ENCODE measurements at places on chromosomes 2 and 18.

DNA sequence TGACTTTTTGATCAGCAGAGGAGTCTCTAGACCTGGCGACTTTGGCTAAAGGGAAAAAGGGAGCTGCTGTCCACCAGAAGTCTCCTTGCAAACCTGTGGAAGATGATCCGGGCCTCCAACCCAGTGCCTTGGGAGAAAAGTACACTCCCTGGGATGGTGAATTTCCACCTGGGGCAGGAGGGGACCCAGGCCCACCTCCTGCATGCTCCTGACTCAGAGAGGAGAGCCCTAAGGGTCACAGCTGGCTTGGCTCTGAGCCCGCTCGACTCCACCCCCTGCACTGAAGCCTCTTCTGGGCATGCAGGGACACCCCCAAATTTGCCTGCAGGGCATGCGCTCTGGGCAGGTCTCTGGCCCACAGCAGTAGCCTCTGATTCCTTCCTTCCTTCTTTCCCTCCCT, 66.5 kb downstream of the PDCL3 start:
- no peak for DNase-seq

- peak; percentile 77 for DNase-seq
Observed at GRCh38 chr2:231300020-231300721, 95.3 kb upstream of the B3GNT7 start.

DNA sequence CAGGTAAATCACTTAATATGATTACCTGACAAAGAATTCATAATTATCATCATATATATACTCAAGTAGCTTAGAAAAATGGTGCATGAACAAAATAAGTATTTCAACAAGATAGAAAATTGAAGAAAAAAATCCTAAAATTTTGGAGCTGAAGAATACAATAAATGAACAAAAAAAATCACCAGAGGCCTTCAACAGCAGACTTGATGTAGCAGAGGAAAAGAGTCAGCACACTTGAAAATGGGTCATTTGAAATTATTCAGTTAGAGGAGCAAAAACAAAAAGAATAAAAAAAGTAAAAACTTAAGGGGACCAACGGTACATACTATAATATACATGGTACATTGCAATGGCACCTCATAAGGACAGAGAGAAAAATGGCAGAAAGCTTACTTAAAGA, 40.2 kb upstream of the CD226 start:
- no peak for DNase-seq

DNA sequence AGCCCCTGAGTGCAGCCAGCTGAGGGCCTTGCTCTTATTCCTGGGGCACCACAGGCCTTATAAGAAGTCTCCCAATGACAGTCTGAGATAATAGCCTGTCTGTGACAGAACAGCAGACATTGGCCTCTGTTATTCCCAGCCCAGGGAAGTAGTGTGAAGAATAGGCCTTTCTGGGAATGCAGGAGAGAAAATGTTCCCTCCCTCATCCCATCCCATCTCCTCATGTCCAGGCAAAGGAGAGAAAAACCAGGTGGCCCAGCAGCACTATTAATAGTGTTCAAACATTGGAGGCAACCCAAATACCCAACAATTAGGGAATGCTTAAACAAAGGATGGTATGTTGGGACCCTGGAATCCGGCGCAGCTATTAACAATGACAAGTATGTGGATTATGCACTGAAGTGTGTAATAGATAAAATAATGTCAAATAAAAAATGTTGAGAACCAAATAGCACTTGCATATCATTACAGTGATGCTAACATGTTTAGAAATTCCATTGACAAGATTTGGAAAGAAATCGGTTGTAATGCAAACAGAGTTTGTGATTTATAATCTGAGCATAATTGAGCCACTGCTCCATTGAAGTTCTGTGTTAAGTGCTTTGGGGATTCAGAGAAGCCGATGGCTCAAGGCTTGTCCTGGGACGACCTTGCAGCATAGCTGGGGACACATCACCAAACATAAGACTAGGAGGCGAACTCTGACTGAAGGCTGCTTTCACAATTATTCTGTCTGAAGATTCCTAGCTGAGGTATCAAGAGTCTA, 69.3 kb downstream of the LBH start:
- peak; percentile 20 for DNase-seq

DNA sequence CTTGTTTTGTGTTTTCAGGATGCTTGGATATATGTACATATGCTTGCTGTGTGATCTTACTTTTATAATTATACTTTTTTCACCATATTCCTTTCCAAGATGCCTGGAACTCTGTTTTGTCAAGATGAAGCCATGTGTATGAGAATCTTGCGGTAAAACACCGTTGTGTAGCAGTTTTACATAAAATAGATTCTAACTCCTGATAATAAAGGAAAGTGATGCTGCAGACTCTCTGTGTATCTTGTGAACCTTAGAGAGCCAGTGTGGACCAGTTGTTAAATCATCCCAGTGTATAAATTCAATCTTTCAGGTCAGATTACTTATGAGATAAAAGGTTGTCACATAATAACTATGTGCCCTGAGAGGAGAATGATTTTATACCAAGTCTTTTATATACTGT, 12.5 kb upstream of the ITGA4 start:
- no peak for DNase-seq

DNA sequence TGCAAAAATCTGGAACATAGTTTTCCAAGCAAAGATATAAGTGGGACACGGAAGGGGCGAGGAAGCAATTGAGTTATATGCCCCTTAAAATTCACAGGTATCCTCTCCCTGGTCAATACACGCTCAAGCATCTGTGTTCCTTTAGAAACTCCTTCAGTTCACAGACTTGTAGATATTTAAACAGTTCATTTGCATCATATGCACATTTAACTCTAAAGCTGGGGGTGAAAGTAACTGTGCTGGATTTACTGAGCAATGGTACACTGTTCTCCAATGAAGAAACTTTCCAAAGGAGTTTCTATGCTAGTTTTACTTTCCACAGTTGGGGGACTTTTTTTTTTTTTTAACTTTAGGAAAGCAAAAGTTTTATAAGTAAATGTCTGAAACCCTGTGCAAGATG, 293.0 kb upstream of the TNP1 start:
- no peak for DNase-seq

DNA sequence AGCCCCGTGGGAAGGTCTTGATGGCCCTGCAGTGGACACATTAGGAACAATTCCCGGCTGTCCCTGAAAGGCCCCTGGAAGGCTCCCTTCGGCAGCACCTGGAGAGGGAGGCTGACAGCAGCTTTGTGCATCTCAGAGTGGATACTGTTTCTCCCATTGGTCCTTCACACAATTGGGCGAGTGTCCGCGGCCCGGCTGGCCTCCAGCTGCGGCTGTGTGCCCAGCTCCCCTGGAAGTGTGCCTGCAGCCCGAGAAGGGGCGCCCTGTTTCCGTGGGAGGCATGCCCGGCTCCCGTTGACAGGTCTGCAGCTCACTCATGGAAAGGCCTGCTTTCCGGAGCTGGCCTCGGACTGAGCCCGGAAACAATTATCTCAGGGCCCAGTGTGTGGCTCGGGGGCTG, 103.7 kb downstream of the LPIN1 start:
- no peak for DNase-seq

- no peak for DNase-seq
Observed at GRCh38 chr2:182883451-182883850, 17.0 kb upstream of the FRZB start.

DNA sequence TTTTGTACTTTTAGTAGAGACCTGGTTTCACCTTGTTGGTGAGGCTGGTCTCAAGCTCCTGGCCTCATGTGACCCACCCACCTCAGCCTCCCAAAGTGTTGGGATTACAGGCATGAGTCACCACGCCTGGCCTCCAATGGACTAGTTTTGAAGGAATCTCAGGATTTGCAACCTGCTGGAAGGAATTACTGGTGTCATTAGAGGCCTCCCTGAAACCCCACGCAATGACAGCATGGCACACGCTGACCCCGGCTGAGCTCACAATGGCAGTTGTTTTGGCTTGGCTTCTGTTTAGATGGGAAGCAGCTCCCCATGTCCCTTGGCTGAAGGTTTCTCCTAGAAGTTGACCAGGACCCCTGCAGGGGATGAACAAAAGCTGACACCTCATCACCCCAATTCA, 23.1 kb upstream of the COPS8 start:
- DNase-seq = no peak

DNA sequence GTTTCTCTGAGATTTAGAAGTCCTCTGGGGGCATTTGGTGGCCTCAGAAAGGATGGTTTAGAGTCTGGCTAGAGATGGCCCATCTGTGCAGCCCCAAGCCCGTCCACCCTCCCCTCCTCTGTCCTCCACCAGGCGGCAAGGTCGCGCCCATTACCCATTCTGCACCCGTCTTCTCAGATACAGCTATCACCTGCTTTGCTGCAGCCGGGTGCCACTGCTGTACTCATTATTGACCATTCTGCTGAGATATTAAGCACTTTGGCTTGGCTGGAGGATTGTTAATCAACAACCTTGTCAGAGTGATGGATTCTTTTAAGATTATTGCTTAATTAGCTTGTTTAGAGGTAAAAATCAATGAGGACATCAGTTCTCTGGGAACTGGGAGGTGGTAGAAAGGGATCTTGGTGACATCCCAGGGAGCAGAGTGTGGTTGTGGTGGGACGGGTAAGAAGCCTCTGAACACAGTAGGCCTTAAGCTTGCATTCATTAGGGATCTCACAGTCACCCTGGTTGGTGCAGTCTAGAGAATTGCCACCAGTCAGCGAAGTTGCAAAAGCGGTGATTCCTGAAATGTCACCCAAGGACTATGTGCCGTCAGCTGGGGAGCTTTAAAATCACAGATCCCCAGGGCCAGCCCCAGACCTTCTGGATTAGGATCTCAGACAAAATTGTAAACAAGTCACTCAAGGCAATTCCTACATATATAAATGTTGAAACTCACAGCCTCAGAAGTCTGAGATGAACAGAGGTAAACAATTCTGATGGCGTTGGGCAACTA, 90.9 kb downstream of the CAPN13 start:
- no peak for DNase-seq

DNA sequence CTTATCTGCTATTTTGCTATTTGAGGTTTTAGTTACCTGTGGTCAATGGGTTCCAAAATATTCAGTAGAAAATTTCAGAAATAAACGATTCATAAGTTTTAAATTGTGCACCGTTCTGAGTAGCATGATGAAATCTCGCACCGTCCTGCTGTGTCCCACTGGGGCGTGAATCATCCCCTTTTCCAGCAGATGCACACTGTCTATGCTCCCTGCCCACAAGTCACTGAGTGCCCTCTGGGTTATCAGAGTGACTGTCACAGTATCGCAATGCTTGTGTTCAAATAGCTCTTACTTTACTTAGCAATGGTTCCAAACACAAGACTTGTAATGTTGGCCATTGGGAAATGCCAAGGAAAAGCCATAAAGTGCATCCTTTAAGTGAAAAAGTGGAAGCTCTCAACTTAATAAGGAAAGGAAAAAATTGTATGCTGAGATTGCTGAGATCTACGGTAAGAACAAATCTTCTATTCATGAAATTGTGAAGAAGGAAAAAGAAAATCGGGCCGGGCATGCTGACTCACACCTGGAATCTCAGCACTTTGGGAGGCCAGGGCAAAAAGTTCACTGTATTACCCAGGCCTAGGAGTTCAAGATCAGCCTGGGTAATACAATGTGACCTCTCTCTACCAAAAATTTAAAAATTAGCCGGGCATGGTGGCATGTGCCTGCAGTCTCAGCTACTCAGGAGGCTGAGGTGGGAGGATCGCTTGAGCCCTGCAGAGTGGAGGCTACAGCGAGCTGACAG, 13.3 kb downstream of the COL4A3 start:
- no peak for DNase-seq

DNA sequence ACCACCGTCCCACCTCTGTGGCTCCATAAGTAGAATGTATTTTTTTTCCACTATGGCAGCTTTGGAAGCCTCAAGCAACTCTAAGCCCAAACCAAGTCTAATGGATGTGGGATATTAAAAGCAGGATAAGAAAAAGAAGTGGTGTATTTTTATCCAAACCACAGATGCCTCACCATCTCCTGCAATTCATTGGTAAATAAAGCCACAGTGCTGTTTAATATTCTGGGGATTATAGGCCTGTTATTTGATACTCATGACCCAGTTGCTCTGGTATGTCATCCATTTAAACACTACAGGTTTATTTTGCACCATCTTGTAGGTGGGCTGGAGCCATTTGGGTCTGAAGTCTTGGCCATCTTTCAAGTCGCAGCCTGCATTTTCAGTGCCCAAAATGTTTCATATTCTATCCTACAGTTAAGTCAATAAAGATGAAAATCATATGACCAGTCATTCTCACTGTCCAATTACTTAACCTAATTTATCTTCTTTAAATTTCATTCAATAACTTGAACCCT, 279.5 kb upstream of the EPHA4 start:
- no peak for DNase-seq

- no peak for DNase-seq
Observed at GRCh38 chr18:54169431-54170403, 54.8 kb downstream of the MBD2 start.

- DNase-seq = no peak
Observed at GRCh38 chr2:65576861-65577601, 144.6 kb upstream of the SPRED2 start.

GRCh38 chr18:7822435-7823331, 255.6 kb downstream of the PTPRM start:
- DNase-seq = no peak

- no peak for DNase-seq
Observed at GRCh38 chr2:46273919-46274318, 23.3 kb upstream of the EPAS1 start.

GRCh38 chr18:63083020-63083531, 236.5 kb downstream of the BCL2 start:
- DNase-seq = no peak

DNA sequence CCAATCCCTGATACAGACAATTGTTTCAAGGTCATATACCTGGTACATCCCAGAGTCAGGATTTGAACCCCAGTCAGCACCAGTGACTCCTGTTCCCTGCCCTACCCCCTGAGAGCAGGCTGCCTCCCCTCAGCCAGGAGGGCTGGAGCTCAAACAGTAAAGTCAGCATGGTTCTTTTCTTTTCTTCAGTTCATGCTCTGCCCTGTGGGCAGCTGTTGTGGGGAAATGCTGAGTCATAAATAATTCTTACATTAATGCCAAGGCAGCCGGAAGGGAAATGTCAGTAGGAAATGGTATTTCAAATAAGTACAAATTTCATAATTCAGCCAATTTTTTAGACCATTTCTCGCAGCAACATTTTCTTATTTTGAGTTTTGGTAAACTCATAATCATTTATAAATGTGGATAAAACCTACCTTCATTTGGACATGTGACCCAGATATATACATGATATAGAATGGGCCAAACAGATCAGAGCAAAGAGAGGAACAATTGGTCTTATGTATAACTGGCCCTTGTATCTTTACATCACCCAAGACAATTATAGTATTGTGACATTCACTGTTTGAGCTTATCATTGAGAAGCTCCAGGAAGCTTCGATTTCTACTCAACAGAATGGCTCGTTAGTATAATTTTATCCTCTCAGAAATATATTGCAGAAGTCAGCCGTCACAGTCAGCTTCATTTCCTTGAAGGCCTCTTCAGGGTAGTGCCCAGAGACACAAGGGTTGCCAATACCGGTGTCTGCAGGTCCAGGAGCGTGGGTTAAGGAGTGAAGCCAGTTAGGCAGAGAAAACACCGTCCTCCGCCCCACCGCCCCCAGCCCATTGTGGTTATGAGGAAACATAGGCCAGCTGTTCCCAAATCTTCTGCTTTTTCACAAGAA, 28.0 kb upstream of the SCYGR1 start:
- peak; percentile 11 for DNase-seq
